CD8-positive, alpha-beta memory T cell (primary cell): ENCODE measurements at places on chromosomes 2 and 18. TPM values are rescaled to one million over a fixed set of nuclear protein-coding genes. Genes with fewer than 3 reads are reported as not detected.
A peak's percentile ranks its signal among the peaks of the same experiment; 100 is the strongest.

GRCh38 chr18:48644029-48644428, 105.2 kb downstream of the CTIF start:
- no peaks in the 10 kb centered on the region for H3K36me3 ChIP-seq
- H3K4me1 ChIP-seq: no peaks in the 10 kb centered on the region
- no peaks in the 10 kb centered on the region for H3K27me3 ChIP-seq
- H3K27ac ChIP-seq: no peak overlapping the region
- H3K4me3 ChIP-seq: no peak overlapping the region

DNA sequence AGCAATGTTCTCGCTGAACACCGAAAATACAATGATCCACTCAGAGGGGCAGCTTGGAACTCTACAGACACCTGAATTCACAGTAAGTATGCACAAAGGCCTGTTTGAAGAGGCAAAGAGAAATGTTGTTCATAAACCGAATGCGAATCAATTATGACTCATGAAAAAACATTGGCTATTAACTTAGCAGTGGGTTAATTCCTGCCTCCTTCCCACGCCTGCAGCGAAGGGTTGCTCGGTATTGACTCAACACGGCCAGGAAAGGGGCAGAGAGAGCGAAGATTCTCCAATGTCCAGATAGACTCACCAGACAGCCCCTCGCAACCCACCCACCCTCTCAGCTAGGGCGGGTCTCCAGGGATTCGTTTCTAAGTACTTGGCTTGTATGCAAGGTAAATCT, 9.4 kb downstream of the CRACDL start:
- H3K36me3 ChIP-seq: no peaks in the 10 kb centered on the region
- no peaks in the 10 kb centered on the region for H3K27me3 ChIP-seq
- H3K4me3 ChIP-seq: no peak overlapping the region
- H3K4me1 ChIP-seq: no peaks in the 10 kb centered on the region
- H3K27ac ChIP-seq: no peak overlapping the region

GRCh38 chr2:218547978-218548377, 20.2 kb downstream of the USP37 start:
- H3K4me3 ChIP-seq: no peak overlapping the region
- peaks cover 30% of the 10 kb centered on the region for H3K36me3 ChIP-seq
- no peak overlapping the region for H3K27ac ChIP-seq
- no peaks in the 10 kb centered on the region for H3K27me3 ChIP-seq
- no peak for DNase-seq

DNA sequence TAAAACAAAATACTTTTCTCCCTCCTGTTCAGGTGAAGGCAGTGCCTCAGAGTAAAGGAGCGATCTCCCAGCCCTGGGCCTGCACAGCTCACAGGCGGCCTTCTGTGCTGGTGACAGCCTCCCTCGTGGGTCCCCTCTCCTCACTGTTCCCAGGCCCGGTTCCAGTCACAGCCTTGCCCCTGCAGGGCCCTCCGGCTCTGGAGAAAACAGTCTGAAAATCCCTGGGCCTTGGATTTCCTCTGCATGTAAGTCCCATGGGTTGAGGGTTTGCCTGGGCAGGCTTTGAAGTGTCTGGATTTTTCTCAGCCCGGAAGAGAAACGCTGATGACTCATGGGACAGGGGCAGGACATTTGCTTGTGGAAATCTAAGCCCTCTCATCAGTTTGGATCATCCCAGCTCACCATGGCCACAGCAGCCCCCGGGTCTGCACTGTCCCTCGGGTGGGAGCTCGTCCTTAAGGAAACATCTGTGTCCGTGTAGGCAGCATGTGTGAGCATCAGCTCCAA, 186.1 kb upstream of the RAB12 start:
- no peaks in the 10 kb centered on the region for H3K27me3 ChIP-seq
- DNase-seq: no peak
- H3K4me1 ChIP-seq: no peaks in the 10 kb centered on the region
- no peak overlapping the region for H3K4me3 ChIP-seq
- H3K36me3 ChIP-seq: no peaks in the 10 kb centered on the region

Gene RAB6C
- 0.09 TPM for total RNA-seq

Gene ANKRD30BL
- total RNA-seq: not detected

Gene ARHGAP25
- 74.7 TPM for total RNA-seq

DNA sequence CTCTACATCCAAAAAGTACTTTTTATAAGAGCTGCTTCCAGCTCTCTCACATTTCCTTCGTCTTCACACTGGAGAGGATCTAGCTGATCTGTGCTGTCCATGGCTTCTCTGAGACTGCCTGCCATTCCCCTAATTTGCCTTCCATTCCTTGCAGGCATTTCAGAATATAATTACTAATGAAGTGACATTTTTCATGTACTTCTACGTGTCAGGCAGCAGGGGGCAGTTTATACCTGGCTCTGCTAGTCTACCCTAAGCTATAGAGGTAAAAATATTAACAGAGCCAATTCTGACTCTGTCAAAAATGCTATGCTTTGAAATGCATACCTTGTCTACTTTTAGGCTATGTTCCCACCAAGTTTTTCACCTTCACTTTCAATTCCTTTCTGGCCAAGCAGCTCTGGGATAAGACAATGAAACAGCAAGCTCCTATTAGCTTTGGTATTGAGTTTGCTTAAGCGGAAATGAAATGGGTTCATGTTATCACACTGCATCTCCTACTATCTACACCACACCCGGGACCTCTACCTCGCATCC, 81.9 kb downstream of the MEP1B start:
- no peak overlapping the region for H3K27ac ChIP-seq
- no peaks in the 10 kb centered on the region for H3K4me1 ChIP-seq
- peak; percentile 15 for DNase-seq

Gene POTEF
- total RNA-seq: not detected

Gene GALR1
- total RNA-seq: not detected

Gene LYPD1
- not detected for total RNA-seq

- no peak overlapping the region for H3K27ac ChIP-seq
- no peak overlapping the region for H3K4me3 ChIP-seq
- no peaks in the 10 kb centered on the region for H3K4me1 ChIP-seq
- DNase-seq: no peak
- no peaks in the 10 kb centered on the region for H3K27me3 ChIP-seq
Observed at GRCh38 chr2:108369153-108369552, 8.6 kb upstream of the SULT1C4 start.

DNA sequence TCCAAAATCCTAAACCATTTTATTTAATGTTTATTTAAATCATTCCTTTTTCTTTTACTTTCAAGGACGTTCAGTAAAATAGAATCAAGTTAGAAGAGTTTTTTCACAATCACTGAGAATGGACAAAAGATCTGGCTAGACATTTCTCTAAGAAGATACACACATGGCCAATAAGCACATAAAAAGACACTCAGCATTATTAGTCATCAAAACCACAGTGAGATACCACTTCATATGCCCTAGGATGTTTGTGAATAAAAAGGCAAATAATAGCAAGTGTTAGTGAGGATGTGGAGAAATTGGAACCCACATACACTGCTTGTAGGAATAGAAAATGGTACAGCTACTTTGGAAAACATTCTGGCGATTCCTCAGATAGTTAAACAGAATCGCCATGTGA, 76.1 kb downstream of the RHBDD1 start:
- no peak overlapping the region for H3K27ac ChIP-seq
- peaks cover 9% of the 10 kb centered on the region for H3K36me3 ChIP-seq
- H3K27me3 ChIP-seq: no peaks in the 10 kb centered on the region
- DNase-seq: no peak

DNA sequence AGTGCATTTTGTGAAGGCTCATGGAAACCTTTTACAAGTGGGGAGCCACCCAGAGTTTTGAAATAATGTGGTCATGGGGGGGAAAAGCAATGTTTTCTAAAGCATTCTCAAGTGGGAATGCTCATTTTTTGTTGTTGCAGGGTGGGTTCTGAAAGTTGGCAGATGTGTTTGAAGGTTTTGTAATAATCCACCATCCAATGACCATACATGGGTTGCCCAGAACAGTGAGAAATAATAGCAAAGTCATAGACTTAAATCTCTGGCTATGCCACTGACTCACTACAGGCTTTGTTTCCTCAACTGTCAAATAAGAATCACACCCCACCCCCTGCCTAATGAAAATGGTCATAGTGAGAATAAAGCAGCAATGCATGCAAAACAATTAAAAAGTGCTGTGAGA, 2.9 kb downstream of the DSG3 start:
- no peak overlapping the region for H3K4me3 ChIP-seq
- DNase-seq: no peak
- H3K4me1 ChIP-seq: no peaks in the 10 kb centered on the region
- H3K36me3 ChIP-seq: no peaks in the 10 kb centered on the region
- no peak overlapping the region for H3K27ac ChIP-seq

Gene CACNB4
- total RNA-seq: 0.20 TPM

Gene ADAM23
- total RNA-seq: 0.98 TPM

- no peaks in the 10 kb centered on the region for H3K27me3 ChIP-seq
- H3K4me1 ChIP-seq: peaks cover 12% of the 10 kb centered on the region
- H3K27ac ChIP-seq: no peak overlapping the region
- H3K4me3 ChIP-seq: no peak overlapping the region
- no peak for DNase-seq
Observed at GRCh38 chr2:109322641-109323040, 193.6 kb downstream of the SH3RF3 start.

- DNase-seq: no peak
- no peak overlapping the region for H3K4me3 ChIP-seq
- H3K27ac ChIP-seq: no peak overlapping the region
- H3K27me3 ChIP-seq: no peaks in the 10 kb centered on the region
- H3K36me3 ChIP-seq: no peaks in the 10 kb centered on the region
- no peaks in the 10 kb centered on the region for H3K4me1 ChIP-seq
Observed at GRCh38 chr2:137049518-137049917, 284.2 kb downstream of the THSD7B start.

DNA sequence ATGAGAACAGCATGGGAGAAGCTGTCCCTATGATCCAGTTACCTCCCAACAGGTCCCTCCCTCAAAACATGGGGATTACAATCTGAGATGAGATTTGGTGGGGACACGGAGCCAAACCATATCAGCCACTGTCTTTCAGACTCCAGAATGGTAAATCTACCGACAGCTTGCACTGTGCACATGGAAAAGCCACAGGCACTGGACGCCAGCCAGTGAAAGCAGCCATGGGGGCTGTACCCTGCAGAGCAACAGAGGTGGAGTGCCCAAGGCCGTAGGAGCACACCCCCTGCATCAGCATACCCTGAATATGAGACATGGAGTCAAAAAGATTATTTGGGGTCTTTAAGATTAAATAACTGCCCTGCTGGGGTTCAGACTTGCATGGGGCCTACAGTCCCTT, 218.4 kb downstream of the PDE1A start:
- H3K4me3 ChIP-seq: no peak overlapping the region
- DNase-seq: no peak
- no peaks in the 10 kb centered on the region for H3K4me1 ChIP-seq
- H3K27ac ChIP-seq: no peak overlapping the region

DNA sequence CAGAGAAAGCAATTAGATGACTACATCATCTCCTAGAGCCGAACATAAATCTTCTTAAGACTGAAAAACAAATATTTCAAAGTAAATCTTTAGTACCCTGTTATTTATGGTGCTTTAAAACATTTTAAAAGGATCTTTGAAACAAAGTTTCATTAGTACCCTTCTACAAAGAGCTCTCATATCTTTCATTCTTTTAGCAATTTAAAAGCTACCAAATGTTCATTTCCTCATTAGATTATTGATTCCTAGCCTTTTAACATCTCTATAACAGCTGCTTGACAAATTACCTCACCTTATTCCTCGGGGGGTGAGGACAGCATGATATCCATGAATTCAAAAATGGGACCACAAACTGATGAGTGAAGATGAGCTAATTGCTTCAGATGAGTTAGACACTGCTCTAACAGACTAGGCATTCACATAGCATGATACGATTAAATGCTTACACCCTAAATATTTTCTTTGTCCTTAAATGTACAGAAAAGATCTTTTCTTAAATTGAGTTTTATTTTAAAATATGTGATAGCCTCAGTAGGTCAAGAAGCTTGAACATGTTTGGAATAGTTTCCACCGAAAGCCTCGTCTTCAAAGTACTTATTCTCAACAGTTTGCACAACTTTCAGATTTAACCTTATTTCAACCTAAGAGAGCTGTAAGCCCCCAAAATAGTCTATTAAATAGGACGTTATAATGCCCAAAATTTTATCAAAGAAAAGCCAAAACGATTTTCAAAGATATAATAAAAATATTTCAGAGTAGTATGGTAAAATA, 2.1 kb downstream of the ATAD2B start:
- H3K36me3 ChIP-seq: no peaks in the 10 kb centered on the region
- H3K4me3 ChIP-seq: no peak overlapping the region
- peaks cover 39% of the 10 kb centered on the region for H3K4me1 ChIP-seq
- H3K27ac ChIP-seq: peak overlapping the region; percentile 98

- no peak overlapping the region for H3K27ac ChIP-seq
- no peaks in the 10 kb centered on the region for H3K27me3 ChIP-seq
- H3K4me1 ChIP-seq: peaks cover 35% of the 10 kb centered on the region
- H3K4me3 ChIP-seq: no peak overlapping the region
Observed at GRCh38 chr2:230671117-230671516, 41.5 kb upstream of the CAB39 start.

Gene SLC5A7
- not detected for total RNA-seq

GRCh38 chr18:21194871-21195771, 46.9 kb upstream of the GREB1L start:
- no peaks in the 10 kb centered on the region for H3K27me3 ChIP-seq
- no peaks in the 10 kb centered on the region for H3K36me3 ChIP-seq
- no peak overlapping the region for H3K27ac ChIP-seq
- H3K4me1 ChIP-seq: no peaks in the 10 kb centered on the region

- no peaks in the 10 kb centered on the region for H3K27me3 ChIP-seq
- no peak overlapping the region for H3K27ac ChIP-seq
Observed at GRCh38 chr18:29979881-29980280, 1062.7 kb downstream of the DSC3 start.

Gene ABI2
- 29.2 TPM for total RNA-seq

Gene SCTR
- not detected for total RNA-seq

- no peak overlapping the region for H3K4me3 ChIP-seq
- no peaks in the 10 kb centered on the region for H3K27me3 ChIP-seq
- H3K36me3 ChIP-seq: no peaks in the 10 kb centered on the region
- no peak for DNase-seq
Observed at GRCh38 chr2:183606718-183607085, 482.5 kb downstream of the NUP35 start.

GRCh38 chr2:70903641-70904340, 31.9 kb upstream of the ATP6V1B1 start:
- H3K27ac ChIP-seq: no peak overlapping the region
- H3K4me1 ChIP-seq: peaks cover 20% of the 10 kb centered on the region
- no peak for DNase-seq

DNA sequence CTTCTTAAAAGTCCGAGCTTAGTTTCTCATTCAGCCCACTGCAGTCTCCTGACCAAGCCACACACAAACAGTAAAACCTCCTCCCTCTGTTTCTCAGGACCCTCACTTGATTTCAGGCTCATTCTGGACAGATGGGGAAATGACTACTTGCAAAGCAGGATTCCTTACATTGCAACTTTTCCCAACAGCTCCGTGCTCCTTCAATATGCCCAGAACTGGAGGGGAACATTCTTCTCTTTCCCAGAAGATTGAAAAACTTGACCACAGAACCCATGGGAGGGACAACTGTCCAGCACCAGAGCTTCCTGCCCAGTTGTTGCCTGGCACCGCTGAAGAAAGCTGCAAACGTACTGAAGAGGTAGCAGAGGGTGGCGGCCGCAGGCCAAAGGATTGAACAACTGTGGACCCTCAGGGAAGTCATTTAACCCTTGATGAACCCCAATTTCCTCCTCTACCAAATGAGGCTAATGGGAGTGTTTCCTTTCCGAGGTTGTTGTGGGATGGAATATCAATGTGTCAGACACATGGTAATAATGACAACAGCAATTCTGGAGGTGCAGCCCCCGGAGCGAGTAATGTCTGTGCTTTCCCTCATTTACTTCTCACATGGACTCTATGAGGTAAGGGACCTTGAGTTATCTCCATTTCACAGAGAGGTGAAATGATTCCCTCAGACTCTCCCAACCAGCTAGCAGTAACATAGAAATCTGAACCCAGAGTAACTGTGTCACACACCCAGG, 25.0 kb downstream of the BCL11A start:
- H3K27ac ChIP-seq: no peak overlapping the region
- H3K36me3 ChIP-seq: no peaks in the 10 kb centered on the region
- H3K4me3 ChIP-seq: no peak overlapping the region
- no peaks in the 10 kb centered on the region for H3K4me1 ChIP-seq

Gene REEP1
- total RNA-seq: 0.28 TPM
